ENCODE measurements at places on chromosomes 12 and 14. TPM values are rescaled to one million over a fixed set of nuclear protein-coding genes. Genes with fewer than 3 reads are reported as not detected.
A peak's percentile ranks its signal among the peaks of the same experiment; 100 is the strongest.

The NFATC4 gene
- total RNA-seq: 42.5 TPM

- DNase-seq: no peak
Measured at GRCh38 chr12:64582862-64583261, 27.4 kb upstream of the RASSF3 start.

DNA sequence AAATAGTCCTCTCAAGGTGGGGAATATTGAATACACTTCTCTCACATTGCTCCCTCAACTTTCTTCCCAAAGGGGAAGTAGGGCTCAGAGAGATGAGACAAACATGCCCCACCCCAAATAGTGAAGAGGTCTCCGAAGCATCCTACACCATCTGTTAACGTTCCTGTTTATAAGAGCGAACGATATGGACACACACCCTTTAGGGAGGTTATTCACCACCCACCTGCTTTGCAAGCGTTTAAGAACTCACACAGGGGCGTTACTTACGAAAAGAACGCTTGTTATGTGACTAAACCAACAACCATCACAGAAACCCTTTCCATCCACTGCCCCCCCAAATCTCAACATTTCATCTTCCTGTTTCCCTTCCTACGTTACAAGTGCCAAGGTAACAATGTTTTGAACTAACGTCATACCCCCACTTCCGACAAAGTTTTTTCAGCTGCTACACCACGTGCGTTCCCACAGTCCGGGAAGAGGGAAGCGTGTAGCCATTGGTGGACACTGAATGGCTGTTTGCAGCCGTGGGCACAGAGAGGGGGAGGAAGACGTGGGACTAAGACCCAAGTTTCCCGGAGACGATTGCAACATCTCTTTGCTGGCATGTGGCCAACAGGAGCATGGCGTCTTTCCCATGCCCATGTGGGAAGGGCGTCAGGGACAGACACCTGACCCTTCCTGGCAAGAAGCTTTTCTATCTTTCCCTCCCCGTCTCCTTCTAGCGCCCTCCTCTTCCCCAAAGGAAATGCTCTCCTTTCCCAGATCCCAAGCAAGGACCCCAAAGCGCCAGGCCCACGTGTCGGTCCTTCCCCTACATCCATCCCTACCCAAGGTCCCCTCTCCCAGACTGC is 1.2 kb downstream of the YBX3 start:
- DNase-seq: peak; percentile 94

GRCh38 chr12:1505576-1505975 is 88.8 kb downstream of the FBXL14 start:
- no peak for DNase-seq

DNA sequence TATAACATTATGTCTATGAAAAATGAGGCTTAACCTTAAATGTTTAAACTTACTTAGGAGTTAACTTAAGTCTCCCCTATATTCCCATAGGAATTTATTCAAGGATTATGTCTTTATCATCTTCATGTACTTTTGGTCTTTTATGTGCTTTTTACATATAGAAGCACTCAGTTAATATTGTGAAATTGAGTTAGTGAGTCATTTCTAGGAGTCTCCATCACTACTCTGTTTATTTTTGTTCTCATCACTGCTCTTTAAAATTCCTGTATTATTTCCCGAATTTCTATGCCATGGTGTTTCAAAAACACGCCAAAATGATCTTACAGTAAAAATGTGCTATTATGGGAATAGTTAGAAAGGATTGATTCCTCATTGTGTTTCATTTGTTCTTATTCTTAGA is 31.6 kb downstream of the TBC1D15 start:
- no peak for DNase-seq
